ENCODE measurements at places on chromosomes 4 and X.

DNA sequence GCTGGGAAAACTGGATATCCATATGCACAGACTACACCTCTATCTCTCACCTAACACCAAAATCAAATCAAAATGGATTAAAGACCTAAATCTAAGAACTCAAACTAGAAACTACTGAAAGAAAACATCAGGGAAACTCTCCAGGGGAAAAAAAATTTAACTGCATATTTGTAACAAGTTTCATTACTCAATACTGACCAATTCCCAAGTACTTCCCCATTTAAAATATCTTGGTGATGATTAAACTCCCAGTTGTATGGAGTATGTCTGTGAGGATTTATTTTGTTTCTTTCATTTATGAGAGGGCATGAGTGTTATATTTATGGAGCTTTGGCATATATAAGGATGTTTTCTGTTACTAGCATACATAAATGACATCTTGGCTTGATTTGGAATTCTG is 112.3 kb upstream of the IL15 start:
- DNase-seq, result no peak

GRCh38 chr4:53147711-53148110 is 218.2 kb downstream of the SCFD2 start:
- DNase-seq, result no peak

GRCh38 chrX:17030580-17031270 is 84.3 kb downstream of the REPS2 start:
- DNase-seq, result no peak

DNA sequence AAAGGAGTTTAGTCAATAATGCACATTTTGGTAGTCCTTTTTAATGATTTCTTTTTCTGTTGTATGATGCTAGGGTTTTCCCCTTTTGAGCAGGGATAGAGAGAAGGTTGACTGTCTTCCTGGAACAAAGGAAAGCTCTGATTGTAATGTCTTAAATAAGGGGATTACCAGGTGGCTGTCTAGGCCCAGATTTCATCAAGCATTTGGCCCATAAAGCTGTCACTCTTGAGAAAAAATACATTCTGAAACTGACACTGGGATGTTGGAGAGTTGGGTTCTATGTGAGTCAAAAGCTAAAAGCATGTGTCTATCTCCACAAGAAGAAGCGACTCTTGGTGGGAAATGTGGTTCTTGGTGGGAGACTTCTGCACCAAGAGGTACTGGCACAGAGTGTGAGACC is 26.4 kb downstream of the KIAA1210 start:
- DNase-seq, result no peak

DNA sequence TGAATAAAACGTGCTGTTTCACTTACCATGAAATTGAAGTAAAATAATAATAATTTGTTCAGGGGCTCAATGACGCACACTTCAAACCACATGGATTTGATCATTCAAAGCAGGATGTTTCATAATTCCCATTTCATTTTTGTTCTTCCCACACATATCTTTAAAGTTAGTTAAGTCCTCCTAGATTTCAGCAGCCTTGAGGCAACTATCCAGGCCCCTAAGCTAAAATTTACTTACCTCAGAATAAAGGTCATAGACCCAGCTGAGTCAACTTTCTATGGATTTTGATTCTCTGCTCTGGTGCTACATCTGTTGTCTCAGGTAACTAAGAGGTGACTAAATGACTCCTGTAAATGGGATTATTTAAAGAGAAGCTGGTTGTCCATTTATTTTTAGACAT is 25.0 kb downstream of the GPR174 start:
- DNase-seq, result no peak

GRCh38 chrX:123476611-123477219 is 256.1 kb downstream of the THOC2 start:
- DNase-seq, result no peak

GRCh38 chr4:7647600-7648543 is 213.1 kb upstream of the PSAPL1 start:
- peak; percentile 26 for DNase-seq

DNA sequence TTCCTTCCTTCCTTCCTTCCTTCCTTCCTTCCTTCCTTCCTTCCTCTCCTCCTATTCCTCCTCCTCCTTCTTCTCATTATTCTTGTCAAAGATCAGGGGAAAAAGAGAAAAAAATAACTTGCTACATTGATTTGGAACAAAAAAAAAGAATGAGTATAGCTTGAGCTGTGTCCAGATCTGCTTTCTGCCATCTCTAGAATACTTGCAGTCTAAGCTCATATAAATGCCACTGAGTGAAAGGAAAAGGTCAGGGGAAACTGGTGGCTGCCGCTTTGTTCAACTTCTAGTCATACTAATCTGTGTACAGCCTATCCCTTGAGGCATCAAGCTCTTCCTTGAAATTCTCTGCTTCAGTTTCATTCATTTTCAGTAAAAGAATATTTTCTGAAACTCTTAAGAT is 28.3 kb upstream of the EPHA5 start:
- no peak for DNase-seq

GRCh38 chr4:183492791-183493222 is 12.1 kb upstream of the ING2 start:
- DNase-seq, result peak; percentile 96

GRCh38 chr4:158865520-158866177 is 96.8 kb downstream of the FNIP2 start:
- no peak for DNase-seq

DNA sequence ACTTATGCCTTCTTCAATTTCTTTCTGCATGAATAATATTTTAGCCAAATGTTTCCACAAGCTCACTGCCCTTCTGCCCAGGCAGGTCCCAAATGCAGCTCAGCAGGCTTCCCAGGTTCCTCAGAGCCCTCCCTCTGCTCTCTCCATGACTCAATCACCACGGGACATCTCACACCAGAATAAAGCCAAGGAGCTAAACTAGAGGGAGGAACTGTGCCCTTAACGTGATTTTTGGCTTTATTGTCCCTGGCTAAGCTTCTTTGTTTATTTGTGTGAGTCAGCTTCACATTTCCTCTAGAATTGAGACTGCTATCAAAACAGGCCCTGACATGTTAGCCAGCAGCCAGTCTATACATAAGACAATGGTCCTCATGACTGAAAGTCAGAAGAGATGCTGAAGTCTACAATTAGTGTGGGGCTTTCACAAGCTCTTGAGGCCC is 186.4 kb upstream of the GALNT7 start:
- peak; percentile 48 for DNase-seq

- no peak for DNase-seq
Observed at GRCh38 chrX:37745835-37746217, 34.0 kb upstream of the CYBB start.

- DNase-seq, result peak; percentile 90
Observed at GRCh38 chrX:136168929-136169735, 21.8 kb downstream of the FHL1 start.

DNA sequence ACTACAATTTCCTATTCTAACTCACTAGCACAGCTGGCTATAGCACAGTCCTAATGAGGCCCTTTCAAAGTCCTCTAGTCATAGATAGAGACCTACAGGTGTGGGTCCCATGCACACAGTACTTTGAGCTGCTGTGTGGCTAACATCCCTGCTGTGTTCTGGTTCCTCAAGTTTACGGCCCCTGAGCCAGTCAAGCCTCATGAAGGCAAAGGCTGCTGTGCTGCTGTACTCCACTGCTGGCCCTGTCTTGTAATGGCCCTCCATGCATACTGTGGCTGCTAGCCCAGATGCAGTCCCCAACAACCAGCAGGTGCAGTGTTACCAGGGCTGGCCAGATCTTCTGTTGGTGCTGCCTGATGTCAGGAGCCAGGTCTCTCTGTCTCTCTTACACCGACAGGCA is 23.4 kb upstream of the ENPEP start:
- no peak for DNase-seq

DNA sequence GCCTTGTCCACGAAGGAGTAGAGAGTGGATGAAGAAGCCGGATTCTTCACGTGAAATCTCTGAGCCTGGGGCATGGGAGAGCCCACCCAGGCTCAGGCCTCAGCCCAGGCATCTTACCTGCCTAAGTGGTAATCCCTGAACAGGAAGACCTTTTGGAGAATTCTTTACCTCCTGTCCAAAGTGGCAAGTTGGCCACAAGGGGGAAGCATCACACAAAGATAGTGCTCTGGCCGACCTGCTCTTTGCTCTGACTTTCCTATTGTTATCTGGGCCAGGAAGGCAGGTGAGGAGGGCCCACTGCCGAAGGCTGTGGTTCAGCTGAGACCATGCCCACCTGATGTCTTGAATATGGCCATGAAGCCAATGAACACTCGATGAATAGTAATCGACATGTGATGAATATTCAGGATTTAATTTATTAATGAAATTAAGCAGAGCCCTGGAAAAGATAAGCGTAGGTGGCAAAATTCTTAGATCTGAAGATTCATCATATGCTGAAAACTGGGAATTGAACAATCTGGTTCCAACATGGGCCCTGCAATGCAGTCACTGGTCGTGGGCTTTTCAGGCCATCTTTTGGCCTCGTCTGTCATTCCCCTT is 93.8 kb downstream of the PDGFRA start:
- DNase-seq, result peak; percentile 84

DNA sequence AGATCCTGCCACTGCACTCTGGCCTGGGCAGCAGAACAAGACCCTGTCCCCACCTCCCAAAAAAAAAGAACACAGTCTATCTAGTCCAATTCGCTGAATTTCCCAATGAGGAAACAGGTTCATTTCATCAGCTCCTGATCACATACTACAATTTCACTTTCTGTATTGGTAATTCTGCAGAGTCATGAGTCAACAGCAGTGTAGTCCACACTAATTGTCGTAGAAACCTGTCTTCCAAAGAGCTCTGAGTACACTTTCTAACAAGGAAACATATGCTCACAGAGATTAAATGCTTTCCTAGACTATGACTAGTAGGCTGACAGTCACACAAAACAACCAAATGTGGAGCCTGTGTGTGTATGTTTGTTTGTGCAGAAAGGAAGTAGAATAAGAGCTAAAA is 91.9 kb downstream of the GPC4 start:
- no peak for DNase-seq

- no peak for DNase-seq
Observed at GRCh38 chr4:123266221-123266620, 130.4 kb upstream of the SPRY1 start.

DNA sequence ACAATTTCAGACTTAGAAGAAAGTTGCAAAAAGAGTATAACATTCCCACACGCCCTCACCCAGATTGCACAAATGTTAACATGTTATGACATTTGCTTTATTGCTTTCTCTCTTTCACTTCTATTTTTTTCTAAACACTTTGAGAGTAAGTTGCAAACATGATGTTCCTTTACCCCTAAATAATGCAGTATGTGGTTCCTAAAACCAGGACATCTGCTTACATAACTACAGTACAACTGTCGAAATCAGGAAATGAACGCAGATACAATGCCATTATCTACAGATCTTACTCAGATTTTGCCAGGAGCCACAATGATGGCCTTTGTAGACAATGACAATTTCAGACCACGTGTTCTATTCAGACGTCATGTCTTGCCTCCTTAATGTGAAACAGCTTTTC is 22.4 kb downstream of the SH3TC1 start:
- peak; percentile 53 for DNase-seq

DNA sequence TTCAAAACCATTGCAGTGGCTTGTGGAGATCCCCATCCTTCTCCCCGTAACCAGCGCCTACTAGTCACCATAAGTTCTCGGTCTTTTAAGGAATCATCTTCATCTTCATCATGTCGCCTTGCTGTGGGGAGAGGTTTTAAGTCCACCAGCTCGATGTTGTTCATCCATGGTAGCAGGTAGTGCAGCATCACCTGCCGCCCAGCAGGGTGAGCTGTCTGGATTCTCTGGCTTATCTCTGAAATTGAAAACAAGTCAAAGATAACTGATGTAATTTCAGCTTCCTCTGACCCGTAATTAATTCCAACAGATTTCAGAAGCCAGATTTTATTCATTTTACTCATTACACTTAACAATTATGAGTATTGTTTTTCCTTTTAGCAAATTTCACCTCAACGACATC is 67.4 kb downstream of the ZAR1 start:
- DNase-seq, result peak; percentile 30

GRCh38 chr4:8127051-8127826 is 31.4 kb downstream of the ABLIM2 start:
- no peak for DNase-seq

Data from trophoblast cell (in vitro differentiated cells and primary cell).